Fibroblast of mammary gland (primary cell): ENCODE measurements at places on chromosomes 1 and 21.

DNA sequence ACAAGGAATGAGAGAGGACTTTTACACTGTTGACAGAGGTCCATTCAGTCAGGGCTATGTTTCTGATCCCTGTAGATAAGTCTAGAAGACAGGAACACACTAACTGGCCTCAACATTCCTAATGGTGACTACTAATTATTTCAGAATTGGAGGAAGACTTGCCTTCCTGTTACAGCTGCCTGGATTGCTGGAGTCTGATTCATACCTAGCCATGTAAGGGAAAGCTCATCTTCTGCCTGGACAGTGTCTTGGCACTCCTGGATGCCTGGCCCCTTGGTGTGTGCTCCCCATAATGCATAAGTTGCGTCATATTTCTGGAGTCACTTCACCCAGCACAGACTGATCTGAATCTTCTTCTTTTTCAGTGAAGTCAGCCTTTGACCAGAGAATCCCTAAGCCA, 326.0 kb upstream of the RUNX1 start:
- peak; percentile 89 for DNase-seq

DNA sequence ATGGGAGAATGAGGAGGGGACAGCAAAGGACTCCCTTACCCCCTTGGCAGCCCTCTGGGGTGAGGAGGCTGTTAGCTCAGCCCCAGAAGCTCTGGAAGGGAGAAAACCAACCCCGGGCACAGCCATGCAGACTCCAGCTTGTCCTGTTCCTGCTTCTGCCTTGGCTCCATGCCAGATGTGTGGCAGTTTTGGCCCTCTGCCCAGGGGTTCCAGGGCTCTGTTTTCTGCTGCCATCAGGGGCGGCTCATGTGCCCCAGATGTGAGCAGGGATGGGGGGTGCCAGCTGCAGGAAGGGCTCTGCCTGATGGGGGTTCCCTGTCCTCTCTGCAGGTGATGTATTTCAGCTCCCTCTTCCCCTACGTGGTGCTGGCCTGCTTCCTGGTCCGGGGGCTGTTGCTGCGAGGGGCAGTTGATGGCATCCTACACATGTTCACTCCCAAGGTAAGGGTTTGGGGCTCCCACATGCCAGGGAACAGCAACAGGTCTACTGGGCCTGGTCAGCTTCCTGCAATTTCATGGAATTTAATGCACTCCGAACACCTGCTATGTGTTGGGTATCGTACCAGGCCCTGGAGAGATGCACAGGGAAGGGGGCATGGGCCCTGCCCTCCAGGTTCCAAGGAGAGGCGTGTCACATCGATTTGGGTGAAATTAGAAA, 26.1 kb downstream of the SLC6A17 start:
- DNase-seq, result no peak

- peak; percentile 45 for DNase-seq
Measured at GRCh38 chr1:22870201-22870871, 102.3 kb downstream of the LACTBL1 start.

- DNase-seq, result no peak
Measured at GRCh38 chr1:92902406-92902744, 58.9 kb downstream of the DIPK1A start.

DNA sequence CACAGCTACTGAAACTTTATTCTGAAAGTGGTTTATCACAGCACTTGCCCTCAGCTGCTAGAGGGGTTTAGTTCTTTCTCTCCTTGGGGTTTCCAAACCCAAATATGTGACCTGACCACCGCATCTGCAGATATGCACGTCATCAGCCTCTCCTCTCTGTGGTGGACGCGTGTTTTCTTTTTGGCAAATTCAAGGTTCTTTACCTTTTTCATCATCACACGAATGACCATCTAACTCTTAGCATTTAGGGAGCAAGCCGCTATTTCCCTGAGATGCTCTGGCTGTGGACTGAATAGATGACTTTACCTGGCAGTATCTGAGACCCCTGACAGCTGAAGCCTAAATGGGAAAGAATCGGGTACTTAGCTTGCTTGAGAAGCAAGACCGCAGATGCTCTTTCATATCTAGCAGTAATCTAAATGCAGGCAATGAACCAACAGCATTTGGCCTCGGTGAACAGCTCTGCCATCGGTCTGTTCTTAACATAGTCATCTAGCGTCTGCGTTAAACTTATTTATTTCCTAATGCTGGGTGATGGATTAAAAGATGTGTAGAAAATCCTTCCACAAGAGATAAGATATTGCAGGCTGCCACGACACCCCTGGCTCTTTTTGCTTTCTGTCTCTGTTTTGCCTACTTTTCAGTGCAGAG, 463.4 kb downstream of the CAMTA1 start:
- no peak for DNase-seq

DNA sequence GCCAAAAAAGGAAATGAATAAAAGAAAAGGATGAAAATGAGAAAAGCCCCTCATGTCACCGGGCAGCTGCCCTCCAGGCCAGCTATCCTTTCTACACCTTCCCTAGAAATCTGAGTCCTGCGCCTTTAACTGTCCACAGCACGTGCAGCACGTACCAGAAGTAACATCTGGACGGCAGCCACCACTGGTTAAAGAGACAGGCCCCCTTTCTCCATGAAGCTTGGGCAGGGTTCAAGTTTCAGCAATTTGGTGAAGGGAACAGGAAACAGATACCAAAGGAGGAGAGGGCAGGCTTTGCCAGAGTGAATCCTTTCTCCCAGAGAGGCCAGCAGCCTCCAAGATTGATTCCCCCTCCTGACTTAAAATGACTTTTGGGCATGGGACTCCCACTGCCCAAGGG, 3.6 kb upstream of the KIAA2013 start:
- peak; percentile 62 for DNase-seq

DNA sequence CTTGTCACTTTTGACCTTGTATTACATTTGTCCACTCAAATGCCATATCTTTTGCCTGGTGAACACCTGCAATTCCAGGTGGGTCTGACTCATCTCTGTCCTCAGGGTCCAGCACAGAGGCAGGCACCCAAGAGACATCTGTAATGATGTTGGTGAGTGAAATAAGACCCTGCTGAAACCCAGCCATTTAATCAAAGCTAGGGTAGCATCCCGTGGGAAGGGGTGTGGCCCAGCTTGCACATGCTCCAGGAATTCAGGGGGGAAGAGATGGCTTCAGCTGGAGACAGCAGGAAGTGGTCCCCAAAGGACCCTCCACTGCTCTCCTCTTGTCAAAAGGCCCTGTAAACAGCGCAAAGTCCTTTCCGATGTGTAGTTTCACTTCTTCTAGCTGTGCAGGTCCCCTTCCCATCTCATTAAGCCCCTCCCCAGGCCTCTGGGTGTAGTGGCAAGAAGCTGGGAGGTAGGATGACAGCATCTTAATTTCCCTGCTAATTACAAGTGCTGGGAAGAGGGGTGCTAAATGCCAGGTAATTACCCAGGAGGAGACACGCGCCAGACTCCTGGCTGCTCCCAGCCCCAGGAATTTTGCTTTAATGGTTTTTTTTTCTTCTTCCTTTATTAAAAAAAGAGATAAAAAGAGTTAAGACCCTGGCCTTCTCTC, 54.4 kb upstream of the TRABD2B start:
- peak; percentile 28 for DNase-seq

GRCh38 chr21:34606621-34607020, 8.3 kb downstream of the RCAN1 start:
- DNase-seq, result no peak

DNA sequence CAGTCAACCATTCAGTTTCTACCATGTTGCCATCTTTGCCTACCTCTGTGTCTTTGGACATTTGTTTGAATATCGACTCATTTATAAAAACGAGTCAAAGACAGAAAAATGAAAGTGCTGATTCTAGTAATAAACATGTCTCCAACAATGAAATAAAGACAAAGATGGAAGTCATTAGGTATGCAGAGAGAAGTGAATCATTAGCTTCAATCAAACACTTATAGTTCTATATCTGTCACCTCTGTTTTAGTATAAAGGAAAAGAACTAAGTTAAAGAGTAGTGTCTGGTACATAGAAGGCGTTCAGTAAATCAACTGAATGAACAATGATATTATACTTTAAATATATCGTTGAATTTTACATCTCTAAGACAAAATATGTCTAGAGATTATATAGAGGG, 1.7 kb upstream of the TSPAN2 start:
- no peak for DNase-seq

DNA sequence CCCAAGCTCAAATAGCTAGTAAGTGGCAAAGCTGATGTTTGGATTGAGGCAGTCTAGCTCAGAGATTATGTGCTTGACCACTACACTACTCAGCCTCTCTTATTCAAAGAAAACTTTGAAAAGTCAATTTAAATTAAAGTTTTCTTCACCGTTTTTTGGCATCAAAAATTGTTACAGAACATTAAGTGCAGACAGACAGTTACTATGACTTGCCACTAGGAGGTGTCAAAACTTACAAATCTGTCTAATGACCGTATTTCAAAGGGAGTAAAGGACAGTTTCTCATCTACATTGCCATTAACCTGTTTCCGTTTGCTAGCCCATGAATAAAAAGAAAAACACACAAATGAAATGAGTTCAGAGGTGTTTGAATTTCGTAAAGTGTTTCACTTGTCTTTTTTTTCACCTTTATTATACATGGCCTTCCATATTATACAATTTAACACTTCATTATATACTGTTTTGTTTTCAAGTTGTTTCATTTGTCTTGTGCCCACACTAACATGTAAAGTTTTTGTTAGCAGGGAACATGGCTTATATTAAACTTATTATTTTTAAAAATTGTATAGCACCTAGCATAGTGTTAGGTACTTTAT, 57.4 kb upstream of the MTF2 start:
- DNase-seq, result peak; percentile 69

DNA sequence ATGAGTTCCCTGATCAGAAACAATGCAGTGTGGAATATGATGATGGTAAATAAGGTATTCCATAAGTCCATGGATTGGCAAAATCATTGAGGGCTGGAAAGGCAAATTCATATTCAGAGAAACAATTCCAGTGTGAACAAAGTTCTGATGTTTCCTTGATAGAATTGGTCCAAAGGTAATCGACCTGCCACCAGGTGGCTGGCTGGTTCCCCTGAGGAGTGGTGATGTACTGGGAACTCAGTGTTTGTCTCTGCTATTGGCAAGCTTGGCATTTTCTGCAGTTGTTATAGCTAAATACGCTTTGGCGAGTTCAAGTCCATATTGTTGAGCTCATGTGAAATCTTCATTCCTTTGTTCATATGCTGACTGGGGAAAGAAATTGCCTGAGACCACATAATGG, 165.5 kb upstream of the PTGFR start:
- DNase-seq, result no peak

GRCh38 chr1:164682570-164682969, 123.6 kb downstream of the PBX1 start:
- no peak for DNase-seq

GRCh38 chr1:43803646-43804045, 96.3 kb downstream of the ST3GAL3 start:
- DNase-seq, result no peak

GRCh38 chr1:104953555-104953954, 1203.9 kb downstream of the AMY1C start:
- DNase-seq, result no peak

DNA sequence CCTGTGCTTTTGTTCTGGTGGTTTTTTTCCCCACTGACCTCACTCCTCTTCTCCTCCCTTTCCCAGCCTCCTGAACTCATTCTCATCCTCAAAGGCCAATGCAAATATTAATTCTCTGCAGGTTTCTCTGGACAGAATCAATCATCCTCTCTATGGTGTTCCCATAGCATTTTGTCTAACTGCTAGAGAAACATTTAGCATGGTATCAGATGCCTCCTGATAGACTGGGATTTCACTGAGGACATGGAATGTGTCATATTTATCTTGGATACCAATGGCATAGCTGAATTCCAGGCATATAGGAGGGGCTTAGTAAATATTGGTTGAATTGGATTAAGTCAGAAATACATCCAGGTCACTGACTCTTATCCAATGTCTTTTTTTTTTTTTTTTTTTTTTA, 46.1 kb upstream of the SRP9 start:
- no peak for DNase-seq

DNA sequence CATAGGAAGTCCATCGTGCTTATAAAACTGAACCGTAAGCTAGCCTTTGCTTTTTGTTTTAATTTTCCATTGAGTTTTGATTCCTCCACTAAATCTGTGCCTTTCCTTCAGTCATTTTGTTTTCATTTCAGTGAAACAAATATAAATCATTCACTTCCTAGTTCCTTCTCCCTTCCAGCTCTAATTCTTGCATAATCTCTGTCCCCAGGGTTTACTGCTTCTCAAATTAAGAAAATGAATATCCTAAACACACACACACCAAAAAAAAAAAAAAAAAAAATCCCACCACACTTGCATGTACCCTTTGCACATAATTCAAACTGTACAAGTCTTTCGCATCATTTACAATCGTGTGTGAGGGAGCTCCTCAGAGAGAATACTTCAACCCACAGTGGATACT, 6.8 kb downstream of the KCNH1 start:
- peak; percentile 65 for DNase-seq

GRCh38 chr21:22890656-22891055, 1892.4 kb downstream of the NCAM2 start:
- DNase-seq, result no peak

DNA sequence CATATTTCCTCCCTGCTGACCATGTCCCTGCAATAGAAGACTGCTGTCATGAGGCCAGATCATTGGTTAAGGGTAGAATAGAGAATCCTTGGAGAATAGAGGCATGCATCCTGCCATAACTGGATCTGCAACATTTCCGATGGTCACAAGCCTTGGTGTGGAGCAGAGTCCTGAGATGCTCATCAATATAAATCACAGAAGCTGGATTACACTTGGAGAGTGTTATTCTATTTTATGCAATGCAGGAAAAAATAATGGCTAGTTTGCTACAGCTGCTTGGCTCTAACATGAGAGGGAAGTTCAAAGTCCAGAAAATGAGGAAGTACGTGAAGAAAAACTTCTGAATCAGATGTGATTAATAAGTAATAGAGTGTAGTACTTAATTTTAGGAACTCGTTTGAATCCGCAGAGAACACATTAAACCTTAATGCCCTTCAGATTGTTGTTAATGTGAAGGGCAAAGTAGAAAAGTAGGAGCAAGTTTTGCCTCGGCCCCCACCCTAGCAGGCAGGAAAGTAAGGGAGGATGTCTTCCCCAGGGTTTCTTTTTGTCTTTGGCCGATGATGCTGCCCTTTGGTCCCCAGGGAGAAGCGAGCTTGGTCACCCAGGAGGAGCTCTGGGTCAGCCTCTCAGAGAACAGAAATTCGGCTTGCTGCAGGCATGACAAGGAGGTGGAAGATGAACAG, 59.5 kb downstream of the KCNK1 start:
- no peak for DNase-seq

- no peak for DNase-seq
Measured at GRCh38 chr1:242189591-242189990, 190.7 kb upstream of the MAP1LC3C start.

- DNase-seq, result peak; percentile 11
Measured at GRCh38 chr1:1616045-1616790, 918 bp downstream of the MIB2 start.
